ENCODE measurements at places on chromosomes 7 and 10.

DNA sequence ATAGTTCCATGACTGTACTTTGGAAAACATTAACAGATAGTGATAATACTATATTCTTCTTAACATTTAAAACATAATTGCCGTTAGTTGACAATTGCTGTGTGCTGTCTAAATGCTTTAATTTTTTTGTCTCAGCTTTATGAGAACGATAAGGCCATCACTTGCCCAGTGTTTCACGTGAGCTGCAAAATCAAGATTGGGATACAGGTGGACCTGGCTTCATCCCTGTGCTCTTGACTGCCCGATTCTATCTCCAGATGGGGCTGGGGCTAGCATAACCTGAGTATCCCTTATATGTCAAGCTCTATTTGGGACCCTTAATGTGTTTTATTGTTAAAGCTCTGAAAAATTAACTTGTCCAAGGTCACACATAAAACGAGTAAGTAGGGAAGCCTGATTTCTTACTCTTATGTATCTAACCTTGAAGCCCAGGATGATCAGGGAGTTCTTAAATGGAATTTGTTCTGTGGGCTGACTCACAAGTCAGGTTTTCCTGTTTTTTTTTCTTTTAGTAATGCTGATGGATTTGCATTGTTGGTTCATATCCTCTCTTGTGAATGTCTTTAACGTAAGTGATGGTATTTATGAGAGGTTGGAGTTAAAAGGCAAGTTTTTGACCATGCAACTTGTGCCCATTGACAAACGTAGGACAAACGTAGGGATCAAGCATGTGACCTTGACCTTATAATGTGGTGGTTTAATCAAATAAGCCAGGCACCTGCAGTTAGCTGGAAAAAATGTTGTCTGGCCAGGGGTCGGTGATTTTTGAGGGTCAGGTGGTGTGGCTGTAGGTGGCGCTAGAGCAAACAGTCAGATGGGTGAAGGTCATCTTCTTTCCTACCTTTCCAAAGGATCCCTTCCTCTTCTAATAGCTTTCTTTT, 3.6 kb downstream of the PRKAR2B start:
- DNase-seq, result no peak

DNA sequence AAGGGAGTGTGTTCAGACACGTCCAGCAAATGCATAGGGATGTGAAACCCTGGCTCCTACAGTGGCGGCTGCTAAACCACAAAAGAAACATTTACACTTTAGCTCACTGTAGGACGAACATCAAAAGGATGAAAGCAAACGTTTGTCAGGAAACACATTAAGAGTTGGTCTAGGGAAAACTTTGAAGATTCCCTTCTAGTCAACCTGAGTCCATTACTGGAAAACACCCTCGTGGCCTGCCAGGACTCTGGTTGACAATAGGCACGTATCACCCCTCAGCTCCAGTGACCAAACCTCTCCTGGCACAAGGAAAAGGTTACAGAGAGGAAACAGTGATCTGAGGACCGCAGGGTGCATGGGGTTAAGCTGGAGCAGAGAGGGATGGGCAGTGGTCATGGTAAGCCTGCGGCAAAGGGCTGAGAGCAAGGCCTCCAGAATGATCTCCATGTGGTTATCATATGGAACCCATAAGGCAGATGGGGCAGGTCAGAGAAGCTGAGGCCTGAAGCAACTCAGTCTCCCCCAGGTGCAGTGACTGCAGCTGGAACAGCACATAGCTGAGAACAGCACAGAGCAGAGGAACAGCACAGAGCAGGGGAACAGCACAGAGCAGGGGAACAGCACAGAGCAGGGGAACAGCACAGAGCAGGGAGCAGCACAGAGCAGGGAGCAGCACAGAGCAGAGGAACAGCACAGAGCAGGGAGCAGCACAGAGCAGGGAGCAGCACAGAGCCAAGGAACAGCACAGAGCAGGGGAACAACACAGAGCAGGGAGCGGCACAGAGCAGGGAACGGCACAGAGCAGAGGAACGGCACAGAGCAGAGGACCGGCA, 49.9 kb downstream of the CHST15 start:
- DNase-seq, result no peak

GRCh38 chr10:130422366-130423324, 286.5 kb downstream of the GLRX3 start:
- no peak for DNase-seq

GRCh38 chr7:37916673-37917660, at the start of gene SFRP4:
Gene SFRP4, minus strand, starts transcription at chr7:37916817. Its CDS starts 280 bp downstream, at chr7:37916537.
- DNase-seq, result no peak

DNA sequence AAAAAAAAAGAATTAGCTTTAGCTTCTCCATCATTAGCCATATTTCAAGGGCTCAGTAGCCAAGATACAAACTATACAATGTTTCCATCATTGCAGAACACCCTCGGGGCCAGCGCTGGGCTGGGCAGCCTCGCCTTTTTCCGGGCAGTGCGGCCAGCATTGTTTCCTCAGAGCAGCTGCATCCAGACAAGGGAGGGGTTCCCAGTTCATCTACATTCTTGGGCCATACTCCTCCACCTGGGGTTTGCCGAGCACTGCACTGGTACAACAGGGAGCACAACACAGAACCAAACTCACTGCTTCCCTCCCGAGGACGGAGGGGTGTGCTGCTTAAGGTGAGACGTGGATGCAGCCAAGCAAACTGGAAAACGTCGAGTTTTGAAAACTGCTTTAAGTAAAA, 2.4 kb upstream of the PKD1L1 start:
- no peak for DNase-seq

GRCh38 chr7:55439627-55440026, 74.5 kb downstream of the LANCL2 start:
- no peak for DNase-seq

Data from GM06990 (cell line).